Activated CD4-positive, alpha-beta T cell treated with anti-CD3 and anti-CD28 coated beads, Interleukin-2, amount 50 U/mL, for 4 hours (primary cell): ENCODE measurements at places on chromosomes 5 and 9.

- DNase-seq, result no peak
These were observed 103.8 kb downstream of the MAP1B start for GRCh38 chr5:72210888-72211678.

GRCh38 chr9:114494776-114495569, 10.3 kb downstream of the WHRN start:
- DNase-seq, result no peak

DNA sequence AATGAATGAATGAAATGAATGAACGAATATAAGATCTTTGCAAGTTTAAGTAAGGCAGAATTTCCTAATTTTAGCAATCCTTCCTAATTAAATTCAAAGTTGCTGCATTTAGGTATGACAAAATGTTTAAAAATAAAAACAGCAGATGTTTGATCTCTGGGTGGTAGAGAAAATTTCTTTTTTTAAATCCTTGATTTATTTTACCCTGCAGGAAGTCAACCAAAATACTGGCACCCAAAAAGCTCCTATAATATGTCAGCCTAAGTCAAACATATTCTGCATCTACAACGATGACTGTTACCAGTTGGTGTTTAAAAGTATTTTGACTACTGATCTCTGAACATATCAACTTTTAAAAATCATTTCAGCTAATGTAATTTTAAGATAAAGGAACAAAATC, 58.4 kb downstream of the TTC39B start:
- DNase-seq, result no peak

DNA sequence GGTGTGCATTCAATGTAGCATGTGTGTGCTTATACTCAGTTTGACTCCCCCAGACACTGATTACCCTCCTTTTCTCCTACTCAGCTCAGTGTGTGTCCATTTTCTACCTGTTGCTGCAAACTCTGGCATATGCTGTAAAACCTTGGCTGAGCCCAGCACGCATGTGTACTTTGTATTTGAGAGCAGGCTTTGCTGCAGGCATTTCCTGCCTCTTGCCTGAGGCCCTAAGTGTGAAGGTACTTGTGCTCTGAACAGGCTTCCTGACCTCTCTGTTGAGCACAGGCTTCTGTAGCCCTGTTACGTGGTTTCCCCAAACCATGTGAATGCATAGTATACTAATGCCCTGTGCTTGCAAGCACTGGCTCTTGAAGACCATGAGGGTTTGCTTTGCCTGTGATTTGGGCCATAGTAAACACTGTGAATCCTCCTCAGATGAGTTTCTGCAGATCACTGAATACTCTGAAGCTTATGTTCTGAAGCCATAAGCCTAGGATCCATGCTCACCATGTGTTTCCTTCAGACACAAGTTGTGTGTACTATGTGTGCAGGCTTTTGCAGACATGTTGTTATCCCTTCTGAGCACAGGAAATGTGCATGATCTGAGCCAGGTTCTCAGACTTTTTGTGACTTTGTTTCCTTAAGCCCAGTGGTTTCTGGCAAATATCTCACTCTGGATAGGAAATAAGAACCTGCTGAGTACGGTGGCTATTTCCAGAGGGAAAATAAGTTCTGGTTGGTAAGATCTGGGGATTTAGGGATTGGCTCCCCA, 124.9 kb upstream of the RUSC2 start:
- DNase-seq, result no peak

DNA sequence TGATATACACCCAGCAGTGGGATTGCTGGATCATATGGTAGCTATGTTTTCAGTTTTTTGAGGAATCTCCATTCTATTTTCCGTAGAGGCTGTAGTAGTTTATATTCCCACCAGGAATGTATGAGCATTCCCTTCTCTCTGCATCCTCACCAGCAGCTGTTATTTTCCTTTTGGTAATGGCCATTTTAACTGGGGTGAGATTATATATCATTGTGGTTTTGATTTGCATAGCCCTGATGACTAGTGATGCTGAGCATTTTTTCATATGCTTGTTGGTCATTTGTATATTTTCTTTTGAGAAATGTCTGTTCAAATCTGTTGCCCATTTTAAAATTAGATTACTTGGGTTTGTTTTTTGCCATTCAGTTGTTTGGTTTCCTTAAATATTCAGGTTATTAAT, 11.2 kb upstream of the PPIC start:
- no peak for DNase-seq

DNA sequence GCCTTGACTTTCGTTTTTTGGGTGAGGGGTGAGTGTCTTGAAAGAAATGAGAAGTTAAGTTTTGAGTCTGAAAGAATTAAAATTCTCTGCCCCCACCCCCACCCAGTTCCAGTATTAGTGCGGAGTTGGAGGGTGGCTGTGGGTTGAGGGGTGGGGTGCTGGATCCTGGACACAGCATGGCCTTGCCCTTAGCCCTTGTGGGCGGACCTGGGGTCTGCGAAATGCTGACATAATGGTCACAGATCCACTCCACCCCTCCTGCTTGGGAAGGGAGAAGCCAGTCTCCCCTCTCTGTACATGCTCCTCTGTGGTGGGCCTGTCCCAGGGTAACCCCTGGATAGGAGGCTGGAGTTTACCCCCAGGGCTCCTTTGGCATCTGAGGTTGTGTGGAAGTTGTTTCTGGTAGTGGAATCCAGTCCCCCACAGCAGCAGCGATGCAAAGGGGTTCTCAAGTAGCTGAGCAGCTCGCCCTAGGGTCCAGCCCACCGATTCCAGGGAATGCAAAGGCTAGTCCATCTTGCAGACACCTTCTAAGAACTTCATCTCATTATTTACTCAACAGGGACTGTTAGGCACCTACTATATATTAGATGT, 42.8 kb upstream of the TCF7 start:
- DNase-seq, result no peak

- no peak for DNase-seq
These were observed 299.1 kb downstream of the DMAC1 start for GRCh38 chr9:7500521-7500920.

DNA sequence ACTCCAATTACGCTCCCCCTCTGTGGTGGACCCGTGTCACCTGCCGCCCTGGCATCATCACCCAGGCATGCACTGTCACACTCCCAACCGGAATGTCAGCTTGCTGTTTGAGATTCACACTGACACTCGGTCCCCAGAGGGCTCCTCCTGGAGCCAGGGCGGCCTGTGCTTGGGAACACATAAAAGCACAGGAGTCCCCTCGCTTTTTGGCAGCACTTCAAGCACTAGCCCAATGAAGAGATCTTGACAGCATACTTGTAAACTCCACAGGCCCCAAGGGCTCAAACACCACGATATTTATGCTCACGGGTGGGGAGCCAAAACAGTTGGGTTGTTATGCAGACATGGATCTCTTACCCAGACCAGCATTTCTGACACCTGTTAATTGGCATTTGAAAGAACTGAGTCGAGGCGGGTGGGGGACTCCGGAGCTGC, 90.8 kb upstream of the EGFLAM start:
- no peak for DNase-seq

DNA sequence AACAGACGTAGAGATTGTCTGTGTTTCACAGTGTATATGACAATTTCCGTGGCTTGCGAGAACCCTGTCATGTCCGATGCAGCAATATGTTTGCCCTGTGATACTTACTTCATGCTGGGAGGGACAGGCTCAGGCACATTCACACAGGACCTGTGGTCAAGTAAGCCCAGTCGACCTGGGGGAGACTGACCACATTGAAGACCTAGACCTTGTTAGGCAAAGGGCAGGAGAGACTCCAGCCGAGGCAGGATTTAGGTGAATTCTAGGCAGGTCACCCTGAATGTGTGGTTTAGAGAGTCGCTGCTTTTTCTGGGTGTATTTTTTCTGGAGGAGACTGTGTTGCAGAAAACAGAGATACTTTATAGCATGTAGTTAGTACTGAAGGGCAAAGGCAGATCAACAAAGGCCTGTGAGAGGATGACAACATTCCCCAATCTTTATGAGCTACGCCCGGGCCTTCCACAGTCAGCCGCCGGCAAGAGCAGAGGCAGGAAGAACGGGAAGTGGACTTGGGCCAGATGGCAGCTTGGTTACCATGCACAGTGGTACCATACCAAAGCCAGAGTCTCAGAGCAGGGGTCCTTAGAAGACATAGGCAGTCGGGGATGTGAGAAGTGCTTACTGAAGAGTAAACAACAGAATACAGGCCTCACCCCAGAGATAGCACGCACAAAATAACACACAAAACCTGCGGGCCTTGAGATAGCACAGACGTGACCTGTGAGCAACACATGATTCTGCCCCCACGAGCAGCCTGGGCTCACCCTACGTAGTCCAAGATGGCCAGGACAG, 220.7 kb downstream of the CACNA1B start:
- no peak for DNase-seq

DNA sequence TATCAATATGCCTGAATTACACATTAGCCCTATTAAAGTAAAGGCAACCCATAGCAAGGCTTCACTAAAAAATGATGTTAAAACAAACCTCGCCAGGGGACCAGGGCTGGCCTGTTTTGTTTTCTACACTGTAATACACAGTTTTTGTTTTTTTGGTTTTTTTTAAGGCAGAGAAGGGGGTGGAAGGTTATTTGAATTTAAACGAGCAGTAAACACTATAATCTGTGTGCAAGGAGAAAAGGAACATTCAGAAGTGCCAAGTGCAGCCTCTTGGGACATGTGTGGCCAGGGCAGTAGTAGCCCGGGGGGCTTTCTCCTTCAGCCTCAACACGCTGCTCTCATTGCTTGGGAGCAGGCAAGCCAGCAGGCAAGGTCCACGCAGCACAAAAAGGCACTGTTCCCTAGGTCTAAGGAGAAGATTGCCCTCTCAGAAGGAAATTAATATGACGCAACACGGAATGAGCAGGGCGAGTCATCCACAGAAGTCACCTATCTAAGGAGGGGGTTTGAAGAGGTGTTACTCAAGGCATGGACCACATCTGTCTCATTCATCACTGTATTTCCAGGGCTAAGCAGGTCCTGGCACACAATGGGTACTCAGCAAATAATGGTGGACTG, 16.2 kb downstream of the SIL1 start:
- DNase-seq, result no peak

DNA sequence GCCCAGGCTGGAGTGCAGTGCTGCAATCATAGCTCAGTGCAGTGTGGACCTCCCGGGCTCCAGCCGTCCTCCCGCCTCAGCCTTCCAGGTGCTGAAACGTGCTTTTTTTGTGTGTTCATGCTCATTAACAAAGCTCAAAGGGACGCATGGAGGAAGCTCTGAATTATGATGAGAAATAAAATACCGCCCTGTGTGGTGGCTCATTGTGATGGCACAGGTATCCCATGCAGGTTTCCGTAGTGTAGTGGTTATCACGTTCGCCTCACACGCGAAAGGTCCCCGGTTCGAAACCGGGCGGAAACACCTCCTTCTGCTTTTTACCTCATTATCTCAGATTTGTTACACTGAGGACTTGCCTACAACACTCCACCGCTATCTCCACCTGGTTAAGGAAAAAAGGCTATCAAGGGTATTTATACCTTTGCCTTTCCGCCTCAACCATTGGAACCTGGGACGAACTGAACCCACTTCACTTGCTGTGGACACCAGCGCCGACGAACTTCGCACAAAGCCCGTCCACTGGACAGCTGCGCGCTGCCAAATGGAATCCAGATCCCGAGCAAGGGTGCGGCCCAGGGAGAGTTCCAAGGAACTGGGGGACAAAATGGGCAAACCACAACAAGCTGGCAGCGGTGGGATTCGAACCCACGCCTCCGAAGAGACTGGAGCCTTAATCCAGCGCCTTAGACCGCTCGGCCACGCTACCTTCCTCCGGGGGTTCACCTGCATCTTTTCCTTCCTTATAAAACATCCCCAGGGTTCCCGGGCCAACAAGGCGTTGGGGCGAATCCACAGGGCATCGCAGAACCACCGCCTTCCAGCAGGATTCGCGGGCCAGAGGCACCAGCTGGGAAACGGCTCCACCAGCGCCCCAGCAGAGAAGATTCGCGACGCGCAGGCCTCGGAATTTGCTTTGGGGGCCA, 26.3 kb downstream of the OR2V2 start:
- no peak for DNase-seq

DNA sequence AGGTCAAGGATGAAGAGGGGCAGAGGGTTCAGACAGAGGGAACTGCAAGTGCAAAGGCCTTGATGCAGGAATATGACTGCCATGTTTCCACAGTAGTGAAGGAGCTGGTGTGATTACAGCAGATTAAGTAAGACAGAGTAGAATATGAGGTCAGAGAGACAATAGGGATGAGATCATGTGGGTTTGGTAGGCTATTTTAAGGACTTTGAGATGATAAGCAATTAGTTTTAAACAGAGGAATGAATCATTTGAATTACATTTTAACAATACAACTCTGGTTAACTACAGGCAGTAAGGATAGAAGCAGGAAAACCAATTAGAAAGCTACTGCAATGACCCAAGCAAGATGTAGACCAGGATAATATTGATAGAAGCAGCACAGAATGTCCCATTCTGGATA, 7.7 kb downstream of the CENPK start:
- DNase-seq, result no peak

- DNase-seq, result no peak
These were observed 2.5 kb upstream of the PLAC8L1 start for GRCh38 chr5:146107901-146108300.

- DNase-seq, result no peak
These were observed 25.9 kb upstream of the POMT1 start for GRCh38 chr9:131476777-131477345.

DNA sequence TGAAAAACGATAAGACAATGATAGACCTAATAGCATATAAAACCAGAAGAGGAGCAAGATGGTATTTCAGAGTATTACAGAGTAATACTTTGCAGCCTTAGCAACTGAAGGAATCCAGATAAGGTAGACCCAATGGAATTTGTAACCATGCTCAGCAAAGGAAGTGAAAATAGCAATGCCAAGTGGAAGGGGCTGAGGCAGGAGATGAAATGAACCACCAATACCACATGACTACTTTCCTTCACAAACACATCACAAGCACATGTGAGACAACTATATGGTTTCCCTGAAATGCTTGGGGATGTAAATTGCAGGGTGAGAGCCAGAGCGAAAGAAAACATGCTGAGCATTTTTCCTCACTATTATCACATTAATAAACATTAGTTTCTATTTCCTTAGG, 79.8 kb upstream of the MELK start:
- DNase-seq, result no peak

GRCh38 chr5:171129308-171129707, 179.7 kb upstream of the TLX3 start:
- no peak for DNase-seq

- no peak for DNase-seq
These were observed 755.3 kb downstream of the TLE1 start for GRCh38 chr9:80934095-80934494.

- DNase-seq, result no peak
These were observed 60.6 kb upstream of the ABCA1 start for GRCh38 chr9:104988539-104988938.

- no peak for DNase-seq
These were observed 145.7 kb downstream of the ACER2 start for GRCh38 chr9:19554529-19554928.

DNA sequence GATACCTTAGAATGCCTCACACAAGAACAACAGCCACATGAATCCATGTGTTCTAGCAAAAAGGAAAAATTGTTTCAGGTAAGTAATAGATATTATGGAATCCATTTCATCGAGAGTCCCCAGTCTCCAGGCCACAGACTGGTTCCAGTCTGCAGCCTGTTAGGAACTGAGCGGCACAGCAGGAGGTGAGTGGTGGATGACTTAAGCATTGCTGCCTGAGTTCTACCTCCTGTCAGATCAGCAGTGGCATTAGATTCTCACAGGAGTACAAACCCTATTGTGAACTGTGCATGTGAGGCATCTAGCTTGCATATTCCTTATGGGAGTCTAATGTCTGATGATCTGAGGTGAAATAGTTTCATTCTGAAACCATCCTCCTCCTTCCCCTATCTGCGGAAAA, 207.0 kb downstream of the CSNK1G3 start:
- no peak for DNase-seq
